ENCODE measurements at places on chromosomes 3 and 15.

DNA sequence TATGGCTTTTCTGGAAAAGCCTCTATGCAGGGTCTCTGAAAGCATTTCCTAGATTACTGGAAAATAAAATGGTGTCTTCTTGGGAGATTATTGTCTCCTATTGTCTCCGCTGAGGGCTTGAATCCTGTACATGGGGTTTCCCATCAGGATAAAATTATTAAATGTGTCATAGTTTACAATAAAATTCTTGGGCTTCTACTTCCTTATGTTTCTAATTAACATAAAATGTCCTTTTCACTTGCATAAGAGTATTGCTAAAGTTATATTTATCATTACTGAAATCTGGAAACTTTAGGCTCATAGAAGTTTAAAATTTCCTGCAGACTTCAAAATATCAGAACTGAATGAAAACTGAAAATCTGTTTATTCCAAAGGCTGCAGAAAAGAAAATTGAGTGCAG, 595.5 kb upstream of the AGTR1 start:
- DNase-seq = no peak

DNA sequence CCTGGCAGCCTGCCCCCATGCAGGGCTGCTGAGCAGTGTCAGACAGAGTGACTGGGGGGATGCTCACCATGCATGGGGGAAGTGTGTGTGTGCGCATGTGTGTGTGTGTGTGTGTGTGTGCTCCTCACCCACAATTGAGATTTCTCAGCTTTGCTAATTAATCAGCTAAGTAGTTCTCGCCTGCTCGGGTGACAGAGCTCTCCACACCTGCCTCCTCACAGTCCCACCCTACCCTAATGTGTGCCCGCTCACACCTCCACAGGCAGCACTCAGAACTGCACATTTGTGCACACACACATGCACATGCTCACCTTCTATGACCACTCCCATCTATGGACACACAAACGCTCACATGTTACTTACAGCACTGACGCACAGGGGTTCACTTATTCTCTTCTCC, 37.3 kb downstream of the CACNA2D2 start:
- DNase-seq = no peak

DNA sequence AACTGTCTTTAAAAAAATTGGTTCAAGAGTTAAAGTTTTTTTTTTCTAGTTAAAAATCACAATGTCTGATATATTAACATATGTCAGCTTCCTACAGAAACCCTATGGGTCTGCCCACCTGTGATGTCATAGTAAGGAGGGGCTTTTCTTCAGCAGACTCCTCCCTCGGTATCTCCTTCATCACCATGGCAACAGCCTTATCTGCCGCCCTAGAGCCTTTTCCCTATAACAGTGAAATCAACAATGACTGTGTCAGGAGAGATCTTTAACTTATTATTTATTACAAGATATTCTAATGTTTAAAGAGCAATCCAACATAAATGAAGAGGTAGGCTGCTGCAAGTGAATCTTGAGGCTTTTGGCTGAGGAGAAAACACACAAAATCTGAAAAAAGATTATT, 138.7 kb downstream of the PEX5L start:
- DNase-seq = peak; percentile 23

DNA sequence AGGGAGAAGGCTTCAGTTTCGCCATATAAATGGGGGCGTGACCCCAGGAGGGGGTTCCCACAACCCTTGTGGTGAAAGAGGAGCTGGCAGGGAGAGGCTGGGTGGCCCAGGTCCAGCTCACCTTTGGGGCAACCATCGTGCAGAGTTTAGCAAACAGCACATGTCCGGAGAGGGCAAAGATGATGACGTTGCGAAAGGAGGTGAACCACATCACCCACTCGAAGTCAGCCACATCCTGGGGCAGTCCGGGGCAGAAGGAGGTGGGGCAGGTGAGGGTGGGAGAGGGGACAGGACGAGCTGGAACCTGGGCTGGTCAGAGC, 3.7 kb downstream of the HHATL start:
- DNase-seq = no peak

GRCh38 chr3:148318240-148318639, 379.5 kb upstream of the AGTR1 start:
- DNase-seq = no peak

- DNase-seq = no peak
These were observed 39.8 kb downstream of the CD200R1L start for GRCh38 chr3:112806903-112807302.

- no peak for DNase-seq
These were observed 84.9 kb downstream of the TIGIT start for GRCh38 chr3:114378760-114379159.

GRCh38 chr3:9041626-9042025, 78.4 kb upstream of the RAD18 start:
- no peak for DNase-seq

- no peak for DNase-seq
These were observed 66.8 kb upstream of the ATP11B start for GRCh38 chr3:182726258-182727142.

- DNase-seq = peak; percentile 37
These were observed 5.0 kb downstream of the MEX3B start for GRCh38 chr15:82040862-82041261.

Measured in astrocyte of the hippocampus (primary cell).